T follicular helper cell (primary cell): ENCODE measurements at places on chromosomes 1 and 21.

GRCh38 chr1:75125161-75125726, 8.9 kb upstream of the LHX8 start:
- no peak for DNase-seq

DNA sequence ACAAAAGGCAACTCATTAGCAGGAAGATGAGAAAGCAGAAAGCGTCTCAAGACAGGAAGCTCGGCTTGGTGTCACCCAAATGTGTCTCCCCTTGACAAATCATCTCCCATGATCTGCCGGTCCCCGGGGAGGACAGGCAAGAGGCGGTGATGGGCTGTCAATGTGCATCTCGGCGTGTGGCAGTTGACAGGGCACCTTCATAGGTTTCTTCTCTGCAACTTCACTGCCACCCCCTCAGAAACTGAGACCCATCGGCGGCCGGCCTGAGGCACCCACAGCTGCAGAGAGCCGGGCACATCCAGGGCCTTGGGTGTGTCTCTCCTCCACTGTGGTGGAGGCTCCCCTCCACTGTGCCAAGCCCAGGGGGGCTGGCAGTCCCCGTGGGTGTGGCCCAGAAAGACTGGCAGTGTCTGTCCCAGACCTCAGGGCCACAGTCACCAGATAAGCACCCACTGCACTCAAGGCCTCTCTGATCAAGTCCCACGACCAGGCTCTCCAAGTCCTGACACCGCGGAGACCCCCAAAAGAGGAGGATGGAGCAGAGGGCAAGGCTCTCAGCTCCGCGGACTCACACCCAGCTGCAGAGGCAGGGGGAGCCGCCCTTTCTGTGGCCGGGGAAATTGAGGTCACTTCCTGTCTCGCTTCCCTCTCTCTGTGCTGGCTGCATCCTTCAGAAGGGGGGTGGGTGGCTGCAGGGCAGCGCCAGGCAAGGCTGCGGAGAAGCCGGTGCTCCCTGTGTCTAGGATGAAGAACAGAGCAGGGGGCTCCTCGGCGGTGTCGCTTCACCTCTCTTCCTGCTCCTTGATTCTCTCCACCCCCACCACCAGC, 39.6 kb upstream of the LBR start:
- DNase-seq, result peak; percentile 71

- no peak for DNase-seq
Observed at GRCh38 chr1:3895279-3895950, 4.7 kb downstream of the C1orf174 start.

- no peak for DNase-seq
Observed at GRCh38 chr1:61561666-61562065, 163.3 kb downstream of the TM2D1 start.

DNA sequence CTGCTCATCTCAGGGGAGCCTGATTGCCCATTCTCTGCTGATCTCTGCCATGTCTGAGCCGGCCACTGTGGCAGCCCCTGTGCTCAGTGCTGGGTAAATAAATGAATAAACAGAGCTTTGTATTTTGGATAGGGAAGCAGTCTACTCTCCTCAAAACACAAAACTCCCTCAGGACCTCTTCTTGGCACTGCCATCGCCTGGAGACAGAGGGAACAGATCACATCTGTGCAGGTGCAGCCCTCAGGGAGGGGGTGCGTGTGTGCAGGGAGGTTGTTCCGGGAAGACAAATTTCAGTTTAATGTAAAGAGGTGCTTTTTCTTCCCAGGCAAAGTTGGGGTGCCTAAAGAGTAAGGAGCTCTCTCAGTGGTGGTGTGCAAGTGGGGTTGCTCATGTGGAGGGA, 7.7 kb upstream of the FAM167B start:
- DNase-seq, result no peak

DNA sequence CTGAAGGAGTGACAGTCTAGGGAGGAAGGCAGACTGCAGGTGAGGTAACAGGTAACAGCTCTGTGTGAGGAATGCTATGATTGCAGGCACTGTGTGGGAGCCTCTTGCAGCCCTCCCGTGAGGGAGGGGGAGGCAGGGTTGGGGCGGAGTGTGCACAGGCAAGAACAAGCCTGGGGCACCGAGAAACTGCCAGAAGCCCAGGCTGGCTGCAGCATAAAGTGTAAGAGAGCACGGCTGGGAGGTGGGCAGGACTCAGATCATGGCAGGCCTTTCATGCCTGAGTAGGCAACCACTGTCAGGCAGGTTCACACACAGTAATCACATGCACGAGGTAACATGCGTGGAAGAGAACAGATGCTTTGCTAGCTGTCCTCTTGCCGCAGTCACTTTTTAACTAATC, 11.3 kb upstream of the RHEX start:
- DNase-seq, result no peak

GRCh38 chr1:55726994-55727393, 511.8 kb upstream of the USP24 start:
- DNase-seq, result no peak

GRCh38 chr1:87048237-87048636, 133.8 kb downstream of the HS2ST1 start:
- no peak for DNase-seq

DNA sequence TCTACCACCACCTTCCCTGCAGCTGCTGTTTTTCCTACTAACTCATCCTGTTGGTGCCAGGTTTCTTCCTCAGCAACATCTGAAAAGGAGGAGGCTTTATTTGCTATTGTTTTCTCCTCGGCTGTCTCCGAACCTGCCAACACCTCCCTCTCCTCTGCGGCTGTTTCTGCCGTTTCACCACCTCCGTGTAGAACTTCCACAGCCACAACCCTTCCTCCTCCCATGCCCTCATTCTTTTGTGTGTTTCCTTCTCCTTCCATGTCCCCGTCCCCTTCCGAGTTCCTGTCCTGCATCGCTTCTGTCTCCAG, 59.0 kb upstream of the LRRC53 start:
- DNase-seq, result no peak

GRCh38 chr1:226739696-226740065, 599 bp upstream of the ITPKB start:
- DNase-seq, result no peak

DNA sequence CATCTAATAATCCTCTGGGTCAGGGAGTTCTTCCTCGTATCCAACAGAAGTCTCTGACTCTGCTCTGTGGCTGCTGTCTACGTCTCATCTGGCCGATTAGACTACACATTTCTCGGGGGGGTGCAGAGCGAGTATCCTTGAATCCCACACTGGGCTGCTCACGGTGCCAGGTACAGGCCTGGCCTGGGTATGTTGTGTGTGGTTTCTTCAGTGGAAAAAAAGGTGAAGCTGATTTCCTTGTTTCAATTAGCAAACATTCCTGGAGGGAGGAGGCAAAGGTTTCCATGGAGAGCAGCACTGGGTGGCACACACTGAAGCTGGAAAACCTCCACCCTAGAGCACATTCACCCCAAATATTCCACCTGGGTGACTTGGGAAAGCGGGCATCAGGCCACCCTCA, 2.0 kb upstream of the RAB7B start:
- no peak for DNase-seq

GRCh38 chr1:49306507-49307070, 529.9 kb upstream of the BEND5 start:
- DNase-seq, result no peak

GRCh38 chr1:160256396-160257046, 5.8 kb downstream of the DCAF8 start:
- no peak for DNase-seq

GRCh38 chr1:204782118-204782700, 88.5 kb upstream of the NFASC start:
- DNase-seq, result no peak

- DNase-seq, result peak; percentile 63
Observed at GRCh38 chr1:25430967-25431881, 527 bp downstream of the MACO1 start.

DNA sequence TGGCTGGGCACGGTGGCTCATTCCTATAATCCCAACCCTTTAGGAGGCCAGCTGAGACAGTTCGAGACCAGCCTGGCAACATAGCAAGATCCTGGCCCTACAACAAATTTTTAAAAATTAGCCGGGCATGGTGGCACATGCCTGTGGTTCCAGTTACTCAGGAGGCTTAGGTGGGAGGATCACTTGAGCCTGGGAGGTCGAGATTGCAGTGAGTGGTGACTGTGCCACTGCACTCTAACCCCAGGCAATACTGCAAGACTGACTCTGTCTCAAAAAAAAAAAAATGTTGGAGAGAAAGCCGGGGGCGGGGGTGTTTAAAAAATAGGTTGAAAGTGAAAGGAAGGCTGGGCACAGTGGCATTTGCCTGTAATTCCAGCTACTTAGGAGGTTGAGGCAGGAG, 16.5 kb downstream of the CLDN19 start:
- no peak for DNase-seq

DNA sequence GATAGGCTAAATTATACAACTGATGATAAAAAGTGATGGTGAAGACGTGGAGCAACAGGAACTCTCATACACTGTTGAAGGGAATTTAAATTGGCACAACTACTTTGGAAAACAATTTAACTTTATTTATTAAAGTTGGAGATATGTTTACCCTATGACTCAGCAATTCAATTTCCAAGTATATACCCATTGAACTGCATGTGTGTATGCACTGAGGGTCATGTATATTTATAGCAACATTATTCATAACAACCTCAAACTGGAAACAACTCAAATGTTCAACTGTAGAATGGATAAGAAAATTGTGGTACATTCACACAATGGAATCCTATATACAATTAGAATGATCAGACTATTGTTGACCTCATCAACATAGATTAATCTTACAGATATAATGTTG, 16.5 kb upstream of the BCAS2 start:
- DNase-seq, result no peak

DNA sequence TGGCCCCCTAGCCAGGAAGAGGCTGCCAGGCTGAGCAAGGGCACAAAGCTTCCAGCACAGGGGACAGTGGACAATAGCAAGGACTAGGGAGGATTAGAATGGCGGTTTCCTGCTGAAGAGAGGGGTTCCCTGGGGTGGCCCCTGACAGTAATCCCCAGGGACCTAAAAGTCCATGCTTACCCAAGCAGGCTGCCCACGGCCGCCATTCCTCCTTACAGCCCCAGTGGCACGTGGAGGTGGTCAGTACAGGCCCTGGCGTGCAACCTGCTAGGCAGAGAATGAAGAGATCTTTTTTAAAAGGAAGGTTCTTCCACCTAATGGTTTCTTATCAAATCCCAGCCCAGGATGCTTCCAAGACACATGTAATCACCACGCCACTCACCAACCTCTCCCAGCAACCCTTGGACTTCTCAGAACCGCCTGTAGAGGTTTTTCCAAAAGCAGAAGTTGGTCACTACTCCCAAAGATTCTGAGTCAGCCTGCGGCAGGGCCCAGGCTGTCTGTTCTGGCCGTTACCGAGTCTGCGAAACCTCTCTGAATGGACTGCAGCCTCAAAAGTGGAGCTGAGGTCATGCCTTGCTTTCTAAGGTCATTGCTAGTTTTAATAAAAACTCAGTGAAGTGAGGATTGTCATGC, 926 bp downstream of the MRPL55 start:
- no peak for DNase-seq

DNA sequence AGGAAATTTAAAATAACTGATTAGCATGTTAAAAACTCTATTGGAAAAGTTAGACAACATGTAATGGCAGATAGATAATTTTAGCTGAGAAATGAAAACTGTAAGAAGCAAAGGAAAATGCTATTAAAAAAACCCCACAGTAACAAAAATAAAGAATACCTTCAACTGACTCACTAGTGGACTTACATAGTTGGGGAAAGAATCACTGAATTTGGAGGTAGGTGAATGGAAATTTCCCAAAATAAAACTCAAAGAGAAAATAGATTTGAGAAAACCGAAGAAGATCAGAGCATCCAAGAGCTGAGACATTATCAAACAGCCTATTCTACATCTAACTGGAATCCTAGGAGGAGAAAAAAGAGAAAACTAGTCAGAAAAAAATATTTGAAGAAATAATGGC, 34.7 kb downstream of the PDE4B start:
- no peak for DNase-seq

DNA sequence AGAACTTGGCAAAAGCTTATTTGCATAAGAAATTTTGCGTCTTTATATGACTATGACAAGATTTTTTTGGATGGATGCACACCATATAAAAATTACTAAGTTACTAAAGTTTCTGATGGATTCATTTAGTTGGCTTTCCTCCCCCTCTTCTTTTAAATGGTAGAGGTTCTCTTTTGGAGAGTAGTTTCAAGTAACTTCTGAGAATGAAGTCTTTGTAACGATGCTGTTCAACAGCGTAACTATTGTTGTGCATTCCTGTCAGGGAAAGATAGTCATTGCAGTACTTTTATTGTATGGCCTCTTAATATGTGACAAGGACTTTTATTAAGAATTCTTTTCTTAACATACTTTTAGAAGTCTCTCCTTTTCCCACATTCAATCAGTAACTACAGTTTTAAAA, 16.0 kb downstream of the NFIA start:
- no peak for DNase-seq

- no peak for DNase-seq
Observed at GRCh38 chr1:114209971-114210370, 56.3 kb upstream of the SYT6 start.

DNA sequence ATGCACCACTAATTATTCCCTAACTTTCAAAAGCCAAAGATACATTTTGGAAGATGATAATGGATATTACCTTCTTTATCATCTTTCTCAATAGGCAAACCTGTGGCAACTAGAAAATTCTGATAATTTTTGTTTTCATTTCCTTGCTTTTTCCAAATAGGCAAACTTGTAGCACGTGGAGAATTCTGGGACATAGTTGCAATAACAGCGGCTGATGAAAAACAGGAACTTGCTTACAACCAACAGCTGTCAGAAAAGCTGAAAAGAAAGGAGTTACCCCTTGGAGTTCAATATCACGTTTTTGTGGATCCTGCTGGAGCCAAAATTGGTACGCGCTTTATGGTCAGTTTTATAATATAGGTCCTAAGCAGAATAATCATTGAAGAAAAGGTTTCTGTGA, 1.5 kb downstream of the FPGT start:
- DNase-seq, result no peak

DNA sequence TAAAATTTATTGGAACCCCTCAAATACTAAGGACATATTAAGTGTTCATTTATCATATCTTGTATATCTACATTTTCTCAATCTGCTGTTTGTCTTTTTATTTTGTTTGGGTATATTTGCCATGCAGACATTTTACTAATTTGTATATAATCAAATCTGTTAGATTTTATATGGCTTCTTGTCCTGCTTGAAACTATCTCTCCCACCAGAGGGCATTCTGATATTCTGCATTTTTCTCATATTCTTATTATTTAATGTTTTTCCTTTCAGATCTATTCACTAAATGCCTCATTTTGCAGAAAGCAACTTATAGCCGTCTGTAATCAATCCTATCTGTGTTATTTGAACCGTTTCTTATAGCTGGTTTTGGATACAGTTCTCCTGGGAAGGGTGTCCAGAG, 745.5 kb downstream of the LRRIQ3 start:
- DNase-seq, result no peak

DNA sequence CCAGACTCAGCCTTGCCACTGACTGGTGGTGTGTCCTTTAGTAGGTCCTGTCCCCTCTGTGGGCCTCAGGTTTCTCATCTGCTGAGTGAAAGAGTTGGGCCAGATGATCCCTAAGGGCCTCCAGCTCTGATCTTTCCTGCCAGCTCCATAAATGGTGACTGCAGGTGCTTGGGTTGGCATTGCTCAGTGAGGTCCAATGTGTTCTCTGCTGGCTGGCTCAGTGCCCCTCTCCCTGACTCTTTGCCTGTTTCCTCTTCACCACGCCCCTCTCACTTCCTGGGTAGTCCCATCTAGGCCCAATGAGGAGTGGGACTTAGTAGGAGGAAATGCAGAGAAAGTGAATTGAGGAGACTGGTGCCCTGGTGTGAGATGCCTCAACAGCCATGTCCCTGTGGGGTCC, 36.6 kb downstream of the UBE2T start:
- no peak for DNase-seq

GRCh38 chr1:56808410-56808809, 10.8 kb downstream of the FYB2 start:
- DNase-seq, result no peak
